ENCODE measurements at places on chromosomes 6 and 20.

GRCh38 chr6:129029778-129030177 is 146.8 kb downstream of the LAMA2 start:
- no peak for DNase-seq

GRCh38 chr6:143482593-143482992 is 28.9 kb downstream of the FUCA2 start:
- no peak for DNase-seq

GRCh38 chr6:55895972-55896730 is 20.8 kb upstream of the BMP5 start:
- DNase-seq, result no peak

GRCh38 chr6:81084776-81085430 is 667.6 kb downstream of the TENT5A start:
- no peak for DNase-seq

Measured in NCI-H1930 (cell line).